Coronary artery (tissue), 2 donors: ENCODE measurements at places on chromosomes 12 and 14.

GRCh38 chr12:20368651-20369304, 441 bp downstream of the PDE3A start:
- DNase-seq = peak; percentile 77

DNA sequence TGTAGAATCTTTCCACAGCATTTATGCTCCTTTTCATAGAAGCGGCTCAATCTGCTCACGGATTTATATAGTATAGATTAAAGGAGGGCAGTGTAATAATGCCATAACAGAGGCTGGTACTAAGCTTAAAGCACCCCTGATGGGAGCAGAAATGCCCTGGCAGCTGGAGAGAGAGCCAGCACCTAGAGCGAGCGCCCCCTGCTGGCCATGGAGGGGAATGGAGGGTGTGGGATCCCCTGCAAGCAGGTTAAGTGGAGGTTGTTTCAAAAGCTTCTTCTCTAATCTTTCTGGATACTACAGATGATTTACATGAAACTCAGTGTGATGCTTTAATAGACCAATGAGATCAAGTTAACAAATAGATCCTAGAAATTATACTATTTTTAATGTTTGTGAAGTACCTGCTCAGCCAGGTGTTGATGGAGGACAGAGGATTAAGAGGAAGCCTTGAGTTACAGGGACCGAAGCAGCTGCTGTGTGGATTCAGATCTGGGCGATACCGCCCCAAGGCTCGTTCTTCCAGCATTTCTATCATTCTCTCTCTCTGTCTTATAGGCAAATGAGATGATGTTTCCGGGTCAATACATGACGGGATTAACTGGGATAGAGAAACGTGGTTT, 1519.3 kb upstream of the TMEM132C start:
- DNase-seq = no peak

DNA sequence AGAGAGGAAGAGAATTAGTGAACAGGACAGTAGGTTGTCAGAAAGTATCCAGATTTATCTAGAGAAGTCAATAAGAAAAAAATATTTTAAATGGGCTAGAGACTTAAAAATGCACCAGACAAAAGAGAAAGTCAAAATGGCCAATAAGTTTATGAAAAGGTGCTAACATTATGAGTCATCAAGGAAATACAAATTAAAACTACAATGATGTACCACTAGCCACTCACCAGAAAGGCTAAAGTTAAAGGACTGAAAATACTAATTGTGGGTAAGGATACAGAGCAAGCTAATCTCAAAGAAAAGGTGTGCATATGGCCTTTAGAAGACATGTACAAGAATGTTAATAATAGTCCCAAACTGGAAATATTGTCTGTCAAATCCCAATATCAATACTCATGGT, 37.7 kb downstream of the C12orf50 start:
- DNase-seq = no peak

DNA sequence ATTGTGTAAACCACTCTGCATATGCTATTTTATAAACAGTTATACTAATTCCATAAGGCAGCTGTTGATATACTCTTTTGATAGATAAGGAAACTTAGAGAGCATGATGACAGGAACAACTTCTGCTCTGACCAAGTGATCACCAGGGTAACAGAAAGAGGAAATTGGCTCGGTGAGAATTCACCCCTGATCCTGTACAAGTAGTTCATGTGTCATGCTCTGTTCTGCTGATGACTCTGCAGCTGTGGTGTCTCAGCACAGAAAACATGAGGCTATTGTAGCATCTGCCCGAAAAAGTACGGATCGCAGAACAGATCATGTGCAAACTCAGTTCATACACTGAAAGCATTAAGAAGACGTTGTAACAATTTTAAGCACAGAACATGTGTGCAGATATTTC, 345.0 kb downstream of the LRIG3 start:
- no peak for DNase-seq

DNA sequence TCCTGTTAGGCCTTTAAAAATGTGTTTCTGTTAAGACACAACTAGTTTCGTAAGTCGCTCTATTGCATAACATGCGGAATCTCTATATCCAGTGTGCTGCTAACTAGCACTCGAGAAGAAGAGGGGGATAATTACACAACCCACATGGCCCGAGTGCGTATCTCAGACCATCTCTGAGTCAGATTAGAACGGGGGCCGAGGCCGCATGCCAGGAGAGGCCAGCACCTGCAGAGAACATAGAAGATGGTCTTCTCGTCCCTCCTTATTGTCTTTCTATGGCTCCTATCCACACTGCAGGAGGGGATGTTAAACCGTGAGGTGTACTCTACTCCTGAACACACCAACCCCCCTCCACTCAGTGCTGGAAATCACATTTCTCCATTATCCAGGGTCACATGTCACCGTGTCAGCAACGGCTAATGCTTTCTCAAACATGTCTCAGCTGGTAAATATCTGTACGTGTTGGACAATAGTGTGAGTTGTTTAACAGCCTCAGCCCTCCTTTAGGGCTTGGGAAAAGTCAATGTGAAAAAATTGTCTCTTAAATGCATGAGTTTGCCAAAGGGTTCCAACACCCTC, 56.3 kb downstream of the CCDC88C start:
- no peak for DNase-seq

DNA sequence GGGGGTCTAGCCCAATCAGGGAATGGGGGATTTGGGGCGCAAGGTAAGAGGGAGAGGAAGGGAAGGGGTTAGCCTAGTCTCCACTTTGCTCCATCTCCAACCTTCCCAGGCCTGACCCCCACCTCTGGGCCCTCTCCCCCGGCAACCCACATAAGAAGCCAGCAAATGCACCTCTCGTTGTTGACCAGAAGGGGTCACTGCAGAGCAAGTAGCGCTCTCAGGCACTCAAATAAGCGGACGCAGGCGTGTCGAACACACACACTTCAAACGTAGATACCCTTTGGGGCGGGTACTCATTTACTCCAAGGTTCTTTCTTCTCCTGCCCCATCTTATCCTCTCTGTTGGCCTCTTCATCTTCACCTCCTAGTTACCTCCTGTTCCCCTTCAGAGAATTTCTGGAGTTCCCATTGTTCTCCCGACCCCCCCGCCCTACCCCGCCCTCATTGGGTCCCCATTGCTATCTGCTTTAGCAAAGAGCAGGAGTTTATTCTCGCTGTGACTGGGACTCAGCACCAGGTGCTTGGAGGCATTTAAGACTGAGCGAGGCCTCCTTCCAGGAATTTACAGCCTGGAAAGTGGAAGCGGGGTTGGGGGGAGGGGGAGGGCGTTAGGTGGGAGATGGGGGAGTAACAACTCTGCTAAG, 1.5 kb upstream of the SRRM4 start:
- no peak for DNase-seq
